ENCODE measurements at places on chromosomes 16 and 17.

DNA sequence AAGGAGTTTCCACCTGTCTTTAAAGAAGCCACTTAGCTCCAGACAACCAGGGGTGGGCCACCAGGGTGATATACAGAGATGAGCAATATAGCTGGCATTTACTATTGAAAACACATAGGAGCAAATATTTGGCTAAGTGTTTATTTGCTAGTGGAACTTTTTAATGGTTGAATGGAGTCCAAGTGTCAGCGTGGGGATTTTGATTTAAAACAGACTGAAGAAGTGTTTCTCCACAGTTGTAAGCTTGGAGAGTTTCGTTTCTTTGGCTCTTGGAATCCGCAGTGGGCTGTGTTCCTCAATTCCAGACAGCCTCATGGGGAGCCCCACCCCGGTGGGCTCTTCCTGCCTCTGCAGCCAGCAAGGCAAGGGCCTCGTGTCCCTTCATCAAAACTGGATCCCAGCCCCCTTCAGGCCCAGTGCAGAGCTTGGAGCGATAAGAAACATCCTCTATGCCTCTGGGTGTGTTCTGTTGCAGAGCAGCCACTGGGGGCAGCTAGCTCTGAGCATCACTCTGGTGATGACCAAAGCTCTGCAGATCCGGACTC is 36.1 kb downstream of the NOG start:
- no peak for DNase-seq

- DNase-seq = peak; percentile 75
These were observed at the start of gene FAM83G for GRCh38 chr17:19004421-19005136. Gene FAM83G (minus strand): TSS chr17:19004764. CDS start chr17:19004041, 723 bp downstream.

DNA sequence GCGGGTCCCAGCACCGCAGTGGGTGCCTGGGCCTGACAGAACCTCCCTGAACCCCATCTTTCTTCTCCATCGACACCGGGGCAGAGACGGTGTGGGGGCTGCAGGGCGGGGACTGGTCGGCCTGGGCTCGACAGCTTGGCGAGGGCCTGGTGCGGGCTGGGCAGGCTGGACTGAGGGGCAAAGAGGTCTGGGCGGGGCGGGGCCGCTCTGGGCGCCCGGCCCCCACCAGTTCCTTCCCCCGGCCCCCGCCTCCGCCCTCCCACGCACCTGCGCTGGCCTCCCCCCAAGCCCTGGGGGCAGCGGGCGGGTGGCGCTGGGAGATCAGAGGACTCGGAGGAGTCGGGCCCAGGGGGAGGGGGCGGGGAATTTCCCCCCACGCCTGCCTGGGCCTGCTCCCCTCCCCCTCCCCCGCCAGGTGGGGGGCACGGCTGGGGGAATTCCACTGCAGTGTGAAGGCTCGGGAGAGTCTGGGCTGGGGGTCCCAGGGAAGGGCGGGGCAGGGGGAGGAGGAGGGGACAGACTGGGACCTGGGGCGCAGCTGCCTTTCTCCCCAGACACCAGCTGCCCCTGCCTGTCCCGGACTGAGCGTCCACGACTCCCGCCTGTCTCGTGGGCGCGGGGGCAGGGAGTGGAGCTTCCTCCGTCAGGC is 877 bp upstream of the KREMEN2 start:
- no peak for DNase-seq

- DNase-seq = no peak
These were observed 13.0 kb upstream of the NFATC3 start for GRCh38 chr16:68072038-68072695.

DNA sequence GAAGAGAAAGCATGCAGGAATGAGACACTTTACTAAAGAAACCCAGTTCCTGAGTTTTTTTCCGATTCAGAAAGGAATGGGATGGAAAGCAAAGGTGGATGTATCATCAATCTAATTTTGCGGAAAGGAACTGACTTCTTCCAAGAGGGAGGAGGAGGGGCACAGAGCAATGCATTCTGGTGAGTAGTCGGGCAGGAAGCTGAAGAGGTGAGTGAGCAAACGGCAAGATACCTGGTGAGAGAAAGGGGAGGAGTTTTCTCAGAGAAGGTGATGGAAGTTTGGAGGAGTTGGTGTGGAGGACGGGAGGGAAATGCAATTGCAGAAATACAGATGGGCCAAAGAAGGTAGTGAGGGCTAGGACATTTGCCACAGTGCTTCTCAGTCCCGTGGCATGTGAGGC is 713.2 kb downstream of the KCNJ2 start:
- DNase-seq = no peak

- no peak for DNase-seq
These were observed 69.2 kb downstream of the SOX9 start for GRCh38 chr17:72189768-72190593.

DNA sequence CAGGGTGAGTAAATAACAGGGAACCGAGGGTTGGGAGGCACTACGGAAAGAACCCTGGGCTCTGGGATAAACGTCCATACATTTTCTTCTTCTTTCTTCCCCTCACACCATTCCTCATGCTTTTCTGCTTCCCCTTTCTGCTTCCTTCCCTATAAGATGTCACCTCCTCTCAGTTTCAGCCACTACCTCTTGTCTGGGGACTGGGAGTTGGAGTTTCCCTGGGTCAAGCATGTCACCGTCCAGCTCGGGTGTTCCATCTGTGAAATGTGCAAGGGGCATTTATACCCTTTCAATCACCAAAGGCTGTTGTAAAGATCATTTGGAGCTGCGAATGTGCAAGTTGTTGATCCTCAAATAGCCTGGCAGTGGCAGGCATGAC is 17.5 kb upstream of the CCL22 start:
- no peak for DNase-seq

- no peak for DNase-seq
These were observed 430 bp downstream of the AMFR start for GRCh38 chr16:56424791-56425438.
